Prostate gland (tissue), 2 donors: ENCODE measurements at places on chromosomes 12 and 14.

DNA sequence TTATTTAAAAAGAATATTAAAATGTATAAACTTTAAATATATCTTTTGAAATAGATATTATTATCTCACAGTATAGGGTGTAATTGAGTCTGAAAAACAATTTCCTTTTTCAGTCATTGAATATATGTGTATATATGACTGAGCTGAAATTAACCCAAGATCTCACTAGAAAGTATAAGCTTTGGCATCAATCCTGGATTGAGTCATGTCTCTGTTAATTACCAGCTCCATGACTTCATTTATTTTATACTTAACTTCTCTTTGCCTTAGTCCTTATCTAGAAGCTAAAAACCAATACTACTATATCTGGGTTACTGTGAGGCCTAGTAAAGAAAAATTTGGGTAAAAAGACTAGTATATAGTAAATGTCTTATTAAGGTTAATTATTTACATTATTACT lies 1020.3 kb downstream of the LRFN5 start:
- DNase-seq, result no peak

DNA sequence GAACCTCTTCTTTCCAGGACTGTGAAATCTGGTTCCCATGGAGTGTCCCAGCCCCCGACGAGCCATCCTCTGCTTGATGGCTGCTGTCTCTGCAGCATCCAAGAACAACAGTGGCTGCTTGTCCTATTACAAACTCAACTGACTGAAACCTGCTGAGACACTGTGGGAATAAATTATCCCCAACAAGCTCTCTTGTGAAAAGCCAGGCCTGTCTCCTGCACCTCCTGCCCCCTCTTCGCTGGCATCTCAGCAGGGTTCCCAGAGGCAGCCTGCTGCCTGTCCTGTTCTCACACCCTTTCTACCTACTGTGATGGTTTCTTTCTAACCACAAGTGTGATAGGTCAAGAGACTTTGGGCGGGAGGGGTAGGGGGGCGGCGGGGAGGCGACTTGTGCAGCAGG lies 180.2 kb downstream of the TSPAN9 start:
- no peak for DNase-seq

DNA sequence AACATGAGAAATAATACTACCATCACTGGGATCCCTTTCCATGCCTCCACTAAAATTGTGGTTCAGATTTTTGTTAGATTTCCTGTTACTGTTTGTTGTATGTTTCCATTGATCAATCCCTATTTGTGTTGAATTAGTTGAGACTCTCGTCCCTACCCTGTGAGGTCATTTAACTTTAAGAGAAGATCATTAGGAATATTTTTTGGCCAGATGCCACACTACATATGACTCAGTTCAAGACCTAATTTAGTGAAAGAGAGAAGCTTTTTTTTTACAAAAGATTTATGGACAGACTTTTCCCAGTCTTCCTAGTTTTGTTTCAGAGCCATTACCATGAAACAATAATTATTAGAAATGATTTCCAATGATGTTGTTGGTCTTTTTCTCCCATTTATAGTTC lies 35.5 kb downstream of the CPSF6 start:
- no peak for DNase-seq

GRCh38 chr12:95859344-95859816 lies 628 bp downstream of the SNRPF start:
- no peak for DNase-seq

- DNase-seq, result no peak
Observed at GRCh38 chr12:128811806-128812205, 12.0 kb downstream of the SLC15A4 start.

GRCh38 chr14:99809360-99809759 lies 16.1 kb downstream of the EML1 start:
- no peak for DNase-seq

DNA sequence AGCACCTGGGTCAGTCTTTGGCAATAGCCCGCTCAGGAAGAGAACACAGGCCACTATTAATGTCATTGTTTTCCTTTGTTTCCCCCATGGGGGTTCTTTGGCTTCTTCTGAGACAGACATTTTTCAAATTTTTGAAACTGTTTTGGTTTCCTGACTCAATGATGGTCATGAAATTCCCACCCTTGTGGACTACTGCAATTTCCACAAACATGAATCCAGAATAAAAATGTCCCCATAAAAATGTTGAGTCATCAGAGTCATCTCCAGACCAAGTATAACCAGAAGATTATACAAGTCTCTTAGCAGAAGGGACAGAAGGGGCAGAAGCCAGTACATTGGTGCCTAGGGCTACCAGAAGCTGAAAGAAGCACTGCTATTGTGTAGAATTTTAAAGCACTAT lies 29.1 kb downstream of the SLCO1A2 start:
- DNase-seq, result no peak

- no peak for DNase-seq
Observed at GRCh38 chr14:24196071-24197055, 1.1 kb upstream of the TM9SF1 start.

GRCh38 chr12:10220398-10221077 lies 7.9 kb downstream of the GABARAPL1 start:
- DNase-seq, result peak; percentile 91

GRCh38 chr14:98997526-98998205 lies 274.3 kb downstream of the BCL11B start:
- no peak for DNase-seq

DNA sequence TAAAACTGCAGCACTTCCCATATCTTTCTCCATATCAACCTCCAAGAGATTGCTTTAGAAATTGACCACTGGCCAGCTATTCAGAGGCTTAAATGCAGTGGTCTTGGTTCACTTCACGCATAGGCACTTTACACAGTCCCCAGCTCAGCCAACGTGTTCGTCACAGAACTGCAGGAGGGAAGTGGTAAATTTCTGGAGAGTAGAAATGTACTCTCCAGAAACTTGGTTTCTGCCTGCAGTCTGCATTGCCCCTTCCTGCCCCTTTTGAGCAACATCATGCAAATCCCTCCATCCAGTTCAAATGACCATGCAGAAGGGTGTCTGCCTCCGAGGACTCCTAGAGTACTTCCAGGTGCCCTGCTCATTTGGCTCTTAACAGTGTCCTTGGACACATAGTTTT lies 42.7 kb upstream of the NEDD1 start:
- DNase-seq, result no peak

- DNase-seq, result no peak
Observed at GRCh38 chr14:106218174-106218573, 691.8 kb downstream of the TMEM121 start.

DNA sequence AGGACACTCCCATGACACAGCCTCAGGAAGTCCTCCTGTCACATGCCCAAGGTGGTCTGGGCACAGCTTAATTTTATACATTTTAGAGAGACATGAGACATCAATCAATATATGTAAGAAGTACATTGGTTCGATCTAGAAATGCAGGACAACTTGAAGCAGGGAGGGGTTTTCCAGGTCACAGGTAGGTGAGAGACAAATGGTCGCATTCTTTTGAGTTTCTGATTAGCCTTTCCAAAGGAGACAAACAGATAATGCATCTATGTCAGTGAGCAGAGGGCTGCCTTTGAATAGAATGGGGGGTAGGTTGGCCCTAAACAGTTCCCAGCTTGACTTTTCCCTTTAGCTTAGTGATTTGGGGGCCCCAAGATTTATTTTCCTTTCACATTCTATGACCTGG lies 2.5 kb downstream of the HSPB8 start:
- no peak for DNase-seq

- DNase-seq, result no peak
Observed at GRCh38 chr12:28171356-28172060, 18.7 kb upstream of the CCDC91 start.

GRCh38 chr14:36655963-36656686 lies 5.5 kb upstream of the PAX9 start:
- no peak for DNase-seq

DNA sequence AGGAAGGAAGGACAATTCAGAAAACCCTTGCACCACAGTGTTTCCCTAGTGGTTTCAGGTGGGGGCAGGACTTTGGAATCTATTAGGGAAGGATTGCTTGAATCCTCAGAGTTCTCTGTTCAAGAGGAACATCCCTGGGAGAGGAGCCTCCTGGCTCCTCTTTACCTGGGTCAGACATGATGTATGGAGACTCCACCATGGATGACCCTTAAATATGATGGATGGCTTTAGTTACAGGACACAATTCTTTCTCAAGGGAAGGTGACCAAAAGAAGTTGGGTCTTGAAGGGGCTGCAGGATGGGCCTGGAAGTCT lies 396.6 kb downstream of the NRXN3 start:
- DNase-seq, result no peak

DNA sequence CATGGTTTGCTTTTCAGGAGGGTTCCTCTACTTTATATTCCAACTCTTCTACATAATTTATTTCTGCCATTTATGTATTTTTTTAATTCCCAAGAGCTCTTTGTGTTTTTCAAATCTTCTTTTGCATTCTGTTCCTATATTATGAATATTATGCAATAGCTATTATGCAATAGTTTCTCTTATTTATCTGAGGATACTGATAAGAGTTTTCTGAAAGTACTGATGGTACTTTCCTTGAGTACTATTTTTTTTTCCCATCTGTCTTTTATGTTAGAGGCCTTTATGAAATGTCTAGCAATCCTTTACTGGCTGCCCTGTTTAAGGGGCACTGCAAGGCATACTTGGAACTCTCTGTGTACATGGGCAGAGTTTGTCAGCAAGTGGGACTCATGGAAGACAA lies 93.4 kb downstream of the SLC41A2 start:
- DNase-seq, result no peak

- no peak for DNase-seq
Observed at GRCh38 chr12:99054601-99055128, 409.6 kb downstream of the APAF1 start.

DNA sequence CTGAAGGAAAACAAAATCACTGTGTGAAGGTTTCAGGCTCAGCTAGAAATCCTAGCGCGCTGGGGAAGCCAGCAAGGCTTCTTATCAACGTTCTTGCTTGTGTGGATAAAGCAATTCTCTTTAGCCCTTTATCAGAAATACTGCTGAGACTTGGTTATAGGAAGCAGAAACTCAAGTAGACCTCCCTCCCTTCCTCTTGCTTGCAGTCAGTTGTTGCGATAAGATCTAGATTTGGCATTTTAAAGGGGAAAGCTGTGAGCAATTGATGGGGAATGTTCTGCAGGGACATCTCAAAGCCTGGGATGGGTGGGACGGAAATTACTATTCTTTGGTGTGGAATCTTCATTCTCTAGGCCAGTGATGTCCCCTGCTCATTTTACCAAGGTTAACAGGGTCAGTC lies 76.4 kb upstream of the ANO4 start:
- DNase-seq, result no peak

- DNase-seq, result no peak
Observed at GRCh38 chr14:41403360-41403759, 203.3 kb upstream of the LRFN5 start.

- no peak for DNase-seq
Observed at GRCh38 chr12:128323145-128323920, 56.4 kb downstream of the TMEM132C start.

DNA sequence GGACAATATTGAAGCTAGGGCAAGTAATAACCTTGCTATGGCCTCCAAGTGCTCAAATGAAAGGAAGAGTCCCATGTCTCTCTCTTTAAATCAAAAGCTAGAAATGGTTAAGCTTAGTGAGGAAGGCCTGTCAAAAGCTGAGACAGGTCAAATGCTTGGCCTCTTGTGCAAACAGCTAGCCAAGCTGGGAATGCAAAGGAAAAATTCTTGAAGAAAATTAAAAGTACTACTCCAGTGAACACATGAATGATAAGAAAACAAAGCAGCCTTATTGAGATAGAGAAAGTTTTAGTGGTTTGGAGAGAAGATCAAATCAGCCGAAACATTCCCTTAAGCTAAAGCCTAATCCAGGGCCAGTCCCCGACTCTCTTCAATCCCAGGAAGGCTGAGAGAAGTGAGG lies 84.1 kb upstream of the PLEKHA5 start:
- DNase-seq, result no peak

GRCh38 chr14:94761348-94761996 lies 8.4 kb downstream of the GSC start:
- DNase-seq, result no peak

- DNase-seq, result no peak
Observed at GRCh38 chr14:105616802-105617192, 90.4 kb downstream of the TMEM121 start.

GRCh38 chr12:114302117-114302516 lies 103.8 kb downstream of the TBX5 start:
- DNase-seq, result no peak

GRCh38 chr14:95011445-95012006 lies 145.8 kb downstream of the DICER1 start:
- DNase-seq, result no peak

DNA sequence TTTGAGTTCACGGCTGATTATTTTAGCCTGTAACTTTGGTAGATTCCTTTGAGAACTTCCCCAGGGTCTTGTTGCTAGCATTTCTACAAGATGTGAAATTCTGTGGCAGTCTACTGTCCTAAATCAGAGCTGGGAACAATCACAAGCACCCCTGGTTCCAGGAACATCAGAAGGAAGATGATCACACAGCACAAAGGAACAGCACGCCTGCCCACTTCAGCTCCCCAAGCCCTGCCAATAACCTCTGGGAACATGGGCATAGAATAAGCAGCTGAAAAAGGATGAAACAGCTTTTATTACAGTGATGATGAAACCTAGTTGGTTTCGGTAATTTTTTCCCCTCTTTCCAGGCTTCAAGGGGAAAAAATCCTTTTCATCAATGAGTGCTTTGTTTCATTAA lies 12.3 kb downstream of the GPR19 start:
- no peak for DNase-seq

- DNase-seq, result no peak
Observed at GRCh38 chr12:53215497-53215896, 8.4 kb upstream of the ITGB7 start.

GRCh38 chr12:93624595-93625294 lies 52.3 kb downstream of the SOCS2 start:
- DNase-seq, result no peak

GRCh38 chr12:24393071-24393470 lies 443.6 kb upstream of the SOX5 start:
- no peak for DNase-seq

DNA sequence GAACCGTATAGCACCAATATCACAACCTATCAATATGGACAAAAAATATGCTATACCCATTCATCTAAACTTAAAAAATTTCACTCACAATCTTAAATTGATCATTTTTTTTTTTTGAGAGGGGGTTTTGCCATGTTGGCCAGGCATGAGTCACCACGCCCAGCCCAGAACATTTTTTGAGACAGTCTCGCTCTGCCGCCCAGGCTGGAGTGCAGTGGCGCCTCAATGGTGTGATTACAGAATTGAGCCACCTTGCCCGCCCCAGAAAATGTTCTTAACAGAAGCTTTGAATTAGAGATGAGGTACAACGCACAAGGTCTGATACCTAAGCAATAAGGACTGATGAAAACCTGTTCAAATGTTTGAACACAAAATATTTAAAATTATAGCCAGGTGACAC lies 15.8 kb upstream of the ATP5F1B start:
- no peak for DNase-seq

GRCh38 chr12:49345051-49345824 lies 1.4 kb upstream of the DNAJC22 start:
- DNase-seq, result no peak

DNA sequence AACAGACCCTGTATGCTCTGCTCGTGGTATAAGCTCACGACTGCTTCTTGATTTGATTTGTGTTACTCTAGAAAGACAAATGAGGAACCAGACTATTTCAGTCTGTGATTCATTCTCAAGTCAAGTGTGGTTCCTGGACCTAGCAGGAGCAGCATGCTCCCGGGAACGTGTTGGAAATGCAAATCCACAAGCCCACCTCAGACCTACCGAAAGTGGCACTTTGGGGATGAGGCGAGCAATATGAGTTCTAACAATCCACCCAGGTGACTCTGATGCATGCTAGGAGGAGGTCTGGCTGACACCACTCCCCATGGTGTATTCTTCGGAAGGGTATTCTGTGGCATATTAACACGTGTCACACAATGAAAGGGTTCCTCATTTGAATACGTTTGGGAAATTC lies 59.5 kb upstream of the TMX1 start:
- no peak for DNase-seq

- no peak for DNase-seq
Observed at GRCh38 chr14:93954900-93955849, 21.2 kb downstream of the ASB2 start.
